DMS153 (cell line): ENCODE measurements at places on chromosomes 7 and 10.

- DNase-seq: no peak
Measured at GRCh38 chr10:119119400-119119799, 15.5 kb downstream of the DENND10 start.

DNA sequence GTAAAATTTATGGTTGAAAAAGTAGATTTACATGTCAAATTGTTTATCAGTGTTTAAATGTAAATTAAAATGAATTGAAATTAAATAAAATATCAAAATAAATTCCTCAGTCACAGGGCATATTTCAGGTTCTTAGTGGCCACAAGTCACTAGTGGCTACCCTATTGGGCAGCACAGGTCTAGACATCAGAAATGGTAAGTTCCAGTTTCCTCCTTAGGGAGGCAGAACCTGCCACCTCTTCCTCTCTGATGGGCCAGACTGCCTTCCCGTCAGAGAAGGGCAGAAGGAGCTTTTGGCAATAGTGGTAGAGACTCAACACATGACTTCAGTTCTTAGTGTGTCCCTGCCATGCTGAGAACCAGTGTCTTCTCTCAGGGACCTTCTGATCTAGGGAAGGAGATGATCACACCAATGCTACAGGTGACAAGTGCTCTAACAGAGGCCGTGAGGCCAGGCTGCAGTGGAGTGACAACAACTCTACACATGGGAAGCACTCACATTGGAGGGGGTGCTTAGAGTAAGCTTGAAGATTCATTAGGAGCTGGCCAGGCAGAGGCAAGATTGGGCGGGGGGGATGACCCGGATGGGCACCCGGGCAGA lies 14.4 kb upstream of the PCBD1 start:
- DNase-seq: no peak

GRCh38 chr10:71204746-71205145 lies 7.6 kb upstream of the UNC5B start:
- DNase-seq: no peak

- DNase-seq: no peak
Measured at GRCh38 chr7:111516612-111517011, 45.7 kb downstream of the IMMP2L start.

GRCh38 chr7:152674860-152675758 lies 832 bp downstream of the XRCC2 start:
- peak; percentile 65 for DNase-seq

GRCh38 chr10:74282151-74282847 lies 131.3 kb downstream of the ADK start:
- no peak for DNase-seq

DNA sequence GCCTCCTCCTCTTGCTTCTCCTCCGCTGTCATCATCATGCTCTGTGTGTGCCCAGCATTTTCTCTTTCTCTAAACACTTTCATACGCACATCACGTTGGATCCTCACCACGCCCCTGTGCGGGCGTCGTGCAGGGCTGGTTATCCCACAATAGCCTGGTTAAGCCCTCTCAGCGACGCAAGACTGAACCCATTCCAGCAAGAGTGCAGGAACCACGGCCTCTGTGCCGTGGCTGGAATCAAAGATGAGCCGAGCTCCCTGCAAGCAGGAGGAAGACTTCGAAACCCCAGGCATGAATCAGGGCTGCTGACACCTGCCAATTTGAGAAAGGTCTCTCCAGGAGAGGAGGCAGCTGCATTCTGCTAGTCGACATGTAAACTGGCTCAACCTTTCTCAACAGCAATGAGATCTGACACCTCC lies 74.8 kb upstream of the FOXK1 start:
- DNase-seq: no peak

GRCh38 chr7:25402532-25402931 lies 174.2 kb upstream of the NPVF start:
- DNase-seq: no peak

DNA sequence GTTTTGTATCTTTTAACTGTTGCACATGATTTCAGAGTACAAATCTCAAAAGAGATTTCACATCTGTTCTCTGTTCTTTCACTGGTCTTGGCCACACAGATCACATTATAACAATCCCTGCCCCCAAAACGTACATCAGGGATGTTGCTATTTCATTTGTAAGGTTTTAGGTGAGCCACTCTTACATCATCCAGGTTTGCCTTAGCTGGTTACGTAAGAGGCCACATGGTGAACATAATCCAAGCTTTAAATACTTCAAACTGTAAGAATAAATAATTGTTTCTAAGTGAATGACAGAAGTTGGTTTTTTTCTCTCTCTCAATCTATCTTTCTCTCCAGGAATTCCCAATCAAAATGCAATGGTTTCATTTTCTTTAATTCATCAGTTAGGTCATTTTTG lies 245.9 kb upstream of the HGF start:
- DNase-seq: no peak

- DNase-seq: no peak
Measured at GRCh38 chr7:91066627-91067026, 197.6 kb upstream of the FZD1 start.

DNA sequence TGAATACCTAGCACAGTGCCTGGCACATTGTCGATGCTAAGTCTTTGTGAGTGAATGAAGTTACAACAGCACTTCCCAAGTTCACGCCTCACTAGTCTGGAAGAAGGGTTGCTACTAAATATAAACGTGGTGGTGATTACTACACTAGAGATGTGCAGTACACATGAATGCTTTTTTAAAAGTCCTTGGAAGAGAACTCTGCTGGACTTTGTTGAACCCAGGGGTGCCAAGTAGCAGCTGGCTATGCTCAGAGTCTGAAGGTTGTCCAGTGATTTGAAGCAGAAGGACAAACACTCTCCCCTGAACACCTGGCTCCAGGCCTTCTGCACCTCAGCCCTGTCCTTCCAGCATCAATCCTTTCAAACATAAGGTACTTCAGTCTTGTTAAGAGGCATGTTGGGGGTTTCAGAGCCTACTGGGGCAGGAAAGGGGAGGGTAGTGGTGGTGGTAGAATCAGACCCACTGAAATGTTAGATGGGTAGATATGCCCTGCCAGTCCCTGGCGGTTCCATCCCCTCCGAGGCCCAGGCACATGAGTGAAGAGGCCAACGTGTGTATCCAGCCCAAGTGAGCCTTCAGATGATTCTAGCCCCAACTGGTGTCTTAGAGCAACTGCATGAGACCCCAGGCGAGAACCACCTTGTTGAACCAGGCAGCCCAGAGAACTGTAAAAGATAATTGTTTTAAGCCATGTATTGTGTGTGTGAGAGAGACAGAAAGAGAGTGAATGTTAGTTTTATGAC lies 94.4 kb downstream of the TAX1BP1 start:
- DNase-seq: no peak

- DNase-seq: no peak
Measured at GRCh38 chr10:43801140-43801539, 152.5 kb upstream of the ZNF32 start.

GRCh38 chr7:4066626-4067475 lies 615.2 kb upstream of the FOXK1 start:
- no peak for DNase-seq

DNA sequence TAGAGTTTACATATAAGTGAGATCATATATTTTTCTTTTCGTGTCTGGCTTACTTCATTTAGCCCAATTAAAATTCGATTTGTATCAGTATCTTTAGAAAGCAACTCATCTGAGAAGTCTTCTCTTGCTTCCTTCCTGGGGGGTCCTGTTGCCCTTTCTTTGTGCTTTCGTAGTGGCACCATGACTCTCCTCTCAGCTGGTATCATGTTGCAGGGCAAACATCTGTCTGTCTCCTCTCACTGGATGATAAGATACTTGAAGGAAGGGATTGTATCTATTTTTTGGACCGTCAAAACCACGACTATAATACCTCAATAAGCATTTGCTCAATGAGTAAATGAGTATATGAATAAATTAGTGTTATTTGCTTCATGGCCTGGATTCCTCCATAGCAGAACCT lies 382.5 kb upstream of the SORCS1 start:
- DNase-seq: no peak

GRCh38 chr7:71974611-71975010 lies 437.5 kb downstream of the CALN1 start:
- no peak for DNase-seq

DNA sequence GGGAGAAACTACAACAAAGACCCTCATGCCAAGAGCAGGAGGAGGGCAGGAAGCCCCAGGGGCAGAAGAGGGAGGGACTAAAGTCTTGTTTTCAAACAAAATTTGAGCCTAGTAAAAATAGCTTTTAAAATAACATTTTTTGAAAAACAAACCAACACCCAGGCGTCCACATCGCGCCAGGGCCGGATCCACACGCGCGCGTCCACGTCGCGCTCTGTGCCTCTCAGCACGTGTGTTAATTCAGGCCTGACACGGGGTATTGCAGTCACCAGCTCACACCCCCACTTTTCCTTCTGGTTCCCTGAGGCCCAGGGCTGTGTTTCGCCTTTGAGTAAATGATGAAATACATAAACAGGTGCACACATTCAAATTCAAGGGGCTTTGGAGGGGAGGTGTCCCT lies 196.2 kb downstream of the TCERG1L start:
- DNase-seq: no peak

DNA sequence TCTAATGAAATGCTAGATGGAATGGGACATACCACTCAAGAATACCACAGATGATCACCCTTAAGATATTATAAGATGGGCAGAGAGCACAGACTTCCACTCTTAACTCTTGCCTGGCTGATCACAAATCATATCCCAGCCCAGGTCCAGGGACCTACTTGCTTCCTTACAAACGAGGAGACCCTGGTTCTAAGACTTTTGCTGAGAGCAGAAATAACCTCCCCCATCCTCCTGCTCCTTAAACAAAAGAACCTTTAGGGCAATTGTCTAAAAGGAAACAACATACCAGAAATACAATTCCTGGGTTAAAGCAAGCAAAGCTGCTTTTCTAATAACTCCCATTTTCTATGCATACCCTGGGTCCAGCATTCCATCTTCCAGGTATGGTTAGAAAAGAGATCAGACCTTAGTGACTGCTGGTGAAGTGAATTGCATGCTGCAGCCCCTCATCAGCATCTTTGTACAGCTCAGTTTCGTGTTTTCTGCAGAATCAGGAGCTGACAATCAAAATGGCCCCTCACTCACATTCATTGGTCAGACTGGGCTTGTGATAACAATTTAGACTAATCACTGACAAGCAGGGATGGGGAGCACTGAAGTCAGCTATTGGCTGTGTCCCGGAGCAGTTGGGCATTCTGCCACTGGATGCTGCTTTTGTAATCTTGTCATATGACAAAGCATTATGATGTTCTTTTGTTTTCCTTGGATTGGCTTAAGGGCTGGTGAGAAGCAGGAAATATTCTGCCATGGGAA lies 14.6 kb downstream of the IFIT3 start:
- DNase-seq: no peak

- DNase-seq: no peak
Measured at GRCh38 chr10:96352582-96352981, 6.2 kb downstream of the OPALIN start.

- DNase-seq: no peak
Measured at GRCh38 chr10:75974080-75974479, 542.7 kb downstream of the LRMDA start.

- no peak for DNase-seq
Measured at GRCh38 chr10:99403674-99404073, 26.8 kb downstream of the GOT1 start.

GRCh38 chr10:101052285-101052684 lies 9.5 kb upstream of the KAZALD1 start:
- DNase-seq: no peak

- DNase-seq: no peak
Measured at GRCh38 chr10:26855186-26855585, 5.6 kb downstream of the ABI1 start.

DNA sequence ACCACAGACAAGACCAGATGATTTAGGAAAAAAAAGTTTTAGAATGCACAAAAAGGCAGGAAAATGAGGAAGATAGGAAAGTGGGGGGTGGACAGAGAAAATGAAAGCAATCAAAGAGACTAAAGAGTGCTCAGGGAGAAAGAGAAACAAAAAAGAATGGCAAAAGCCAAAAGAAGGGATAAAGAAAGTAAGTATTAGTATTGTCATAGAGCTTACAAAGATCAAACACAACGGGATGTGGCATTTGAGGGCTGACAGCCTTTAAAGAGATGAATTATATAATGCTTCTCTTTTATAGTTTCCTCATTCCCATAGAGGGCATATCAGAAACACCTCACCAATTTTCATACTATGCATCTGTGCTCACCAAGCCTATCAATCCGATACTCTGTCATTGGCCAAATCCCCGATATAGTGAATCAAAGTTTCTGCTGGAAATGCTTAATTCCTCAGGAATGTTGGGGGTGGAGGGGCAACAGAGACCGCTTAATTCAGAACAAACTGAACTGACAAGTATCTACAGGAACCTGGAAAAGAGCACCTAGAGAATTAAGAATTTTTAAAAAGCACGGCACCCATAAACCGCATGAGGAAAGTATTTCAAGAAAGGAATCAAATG lies 2.7 kb downstream of the COG5 start:
- DNase-seq: no peak

DNA sequence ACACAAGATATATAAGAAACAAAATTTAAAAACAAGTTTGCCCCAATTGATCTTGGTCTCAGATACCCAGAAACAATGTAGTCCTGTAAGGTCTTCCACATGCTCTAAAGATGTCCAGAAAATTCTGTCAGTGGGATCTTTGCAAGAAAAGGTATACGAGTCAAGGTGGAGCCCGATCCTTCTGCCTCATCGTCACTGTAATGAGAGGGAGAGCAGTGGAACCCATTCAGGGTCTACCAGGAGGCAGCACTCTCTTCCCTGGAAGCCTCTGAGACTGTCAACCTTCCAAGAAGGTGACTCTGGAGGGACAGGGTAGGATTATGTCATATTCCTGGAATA lies 112.8 kb downstream of the JCAD start:
- no peak for DNase-seq

DNA sequence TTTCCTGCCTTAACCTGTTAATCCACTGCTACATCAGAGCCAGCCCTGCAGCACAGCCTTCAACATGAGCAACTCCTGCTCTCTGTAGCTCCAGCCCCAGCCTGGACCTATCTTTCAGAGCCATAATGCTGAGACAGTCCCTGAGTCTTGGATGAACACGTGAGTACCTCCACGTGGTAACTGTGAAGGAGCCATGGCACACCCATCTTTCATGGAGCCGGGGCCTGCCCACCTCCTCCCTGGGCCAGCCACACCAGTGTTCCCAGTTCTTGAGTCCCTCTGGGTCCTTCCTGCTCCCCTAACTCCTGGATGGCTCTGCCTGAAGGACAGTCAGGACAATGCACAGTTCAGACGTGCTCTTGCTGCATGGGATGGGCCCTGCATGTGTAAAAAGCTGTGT lies 107.1 kb downstream of the TEX36 start:
- DNase-seq: no peak

DNA sequence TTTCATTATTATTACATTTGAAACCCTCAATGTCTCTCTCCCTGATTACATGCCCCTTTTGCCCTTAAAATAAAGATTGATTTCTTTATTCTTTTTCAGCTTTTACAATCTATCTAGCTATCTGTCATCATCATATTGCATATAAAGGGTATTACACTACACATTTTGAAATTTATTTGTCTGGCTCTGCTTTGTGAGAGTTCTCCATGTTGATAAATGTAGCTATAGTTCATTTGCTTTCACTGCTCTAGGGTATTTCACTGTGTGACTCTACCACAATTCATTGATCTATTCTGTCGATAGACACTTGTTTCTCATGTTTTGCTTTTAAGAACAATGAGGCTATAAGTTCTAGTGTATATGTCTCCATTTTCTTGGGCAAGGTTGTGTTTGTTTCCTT lies 25.6 kb downstream of the CDK1 start:
- no peak for DNase-seq
